ENCODE measurements at places on chromosomes 7 and 10.

DNA sequence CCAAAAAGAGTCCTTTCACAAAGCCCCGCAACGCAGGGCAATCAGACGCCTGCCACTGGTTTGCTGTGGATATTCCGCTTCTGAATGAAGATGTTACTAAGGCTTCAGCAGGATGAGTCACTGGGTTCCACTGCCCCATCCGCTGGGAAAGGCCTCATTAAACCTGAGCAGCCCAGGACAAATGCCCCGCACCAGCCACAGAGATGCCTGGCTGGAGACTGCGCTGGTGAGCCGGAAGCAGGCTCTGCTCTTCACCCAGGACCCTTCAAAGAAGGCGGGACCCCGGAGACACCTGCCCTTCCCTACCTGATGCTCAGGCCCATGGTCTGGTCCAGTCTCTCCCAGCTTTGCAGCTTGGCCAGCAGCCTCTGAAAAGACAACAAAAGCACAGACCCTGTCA is 19.8 kb downstream of the MAD1L1 start:
- DNase-seq, result no peak

DNA sequence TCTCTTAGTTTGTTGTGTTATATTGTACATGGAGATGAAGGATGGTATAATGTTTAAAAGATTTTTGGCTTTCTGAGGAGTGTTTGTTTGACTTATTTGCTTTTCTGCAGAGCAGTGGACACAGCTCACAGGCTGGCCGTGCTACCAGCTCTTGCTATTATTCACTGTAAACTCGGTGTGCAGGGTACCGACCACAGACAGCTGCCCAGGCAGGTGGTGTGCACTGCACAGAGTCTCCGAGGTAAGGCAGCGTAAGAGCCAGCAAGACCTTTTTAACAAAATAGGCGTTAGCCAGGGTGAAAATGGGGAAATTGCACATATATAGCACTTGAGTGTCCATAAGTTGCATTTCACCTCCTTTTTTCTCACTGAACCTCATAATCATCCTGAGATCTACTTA is 438.0 kb downstream of the CNTNAP2 start:
- DNase-seq, result no peak

GRCh38 chr7:100013328-100013676 is 2.1 kb upstream of the ZKSCAN1 start:
- no peak for DNase-seq

GRCh38 chr7:28169230-28169629 is 11.4 kb downstream of the JAZF1 start:
- no peak for DNase-seq

DNA sequence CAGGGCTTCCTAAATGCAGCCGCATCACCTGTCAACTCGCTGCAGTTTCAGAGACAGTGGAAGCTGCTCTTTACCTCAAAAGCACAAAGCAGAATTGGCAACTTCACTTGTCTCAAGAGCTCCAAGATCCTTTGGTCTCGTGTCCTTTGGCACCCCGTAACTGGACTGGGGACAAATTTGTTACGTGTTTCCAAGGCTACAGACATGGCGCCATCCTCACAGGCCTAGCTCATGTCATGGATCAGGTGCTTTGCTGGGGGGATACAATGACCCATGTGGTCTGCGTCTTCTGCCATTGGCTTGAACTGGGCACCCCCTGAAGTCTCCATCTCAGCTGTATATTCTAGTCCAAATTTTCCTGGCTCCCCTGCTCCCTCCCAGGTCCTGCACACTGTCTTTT is 48.6 kb downstream of the CHST3 start:
- DNase-seq, result no peak

DNA sequence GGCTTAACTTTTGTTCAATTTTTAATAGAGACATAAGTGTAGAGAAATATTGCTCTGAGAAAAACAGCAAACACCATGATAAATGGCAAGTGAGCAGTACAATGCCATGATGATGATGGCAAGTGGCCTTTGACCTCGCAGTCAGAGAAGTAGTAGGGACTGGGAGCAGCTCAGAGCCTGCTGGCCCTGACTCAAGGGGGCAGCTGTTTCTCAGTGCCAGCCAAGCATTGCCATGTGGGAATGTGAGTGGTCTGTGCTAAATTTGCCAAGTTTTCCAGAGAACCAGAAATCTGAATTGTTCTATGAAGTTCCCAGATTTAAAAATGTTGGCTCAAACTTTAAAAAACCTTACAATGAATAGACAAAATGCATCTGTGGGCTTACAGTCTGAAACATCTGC is 187.9 kb downstream of the BICC1 start:
- DNase-seq, result no peak

DNA sequence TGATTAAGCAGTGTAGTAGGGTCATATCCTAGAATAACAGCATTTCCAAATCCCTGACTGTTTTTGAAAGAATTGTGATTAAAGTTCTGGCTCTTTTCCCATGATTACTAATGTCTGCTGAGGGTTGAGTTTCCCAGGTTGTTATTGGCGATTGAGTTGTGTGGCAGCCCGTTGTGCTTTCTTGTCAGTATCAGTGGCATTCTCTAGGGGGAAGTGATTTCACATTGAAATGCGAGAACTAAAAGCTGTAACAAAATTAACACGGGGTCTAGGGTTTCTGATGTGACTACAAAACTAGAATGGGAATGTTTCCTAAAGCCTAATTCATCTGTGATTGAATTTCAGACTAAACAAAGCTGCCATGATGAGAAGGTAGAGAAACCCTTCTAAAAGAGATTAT is 349.4 kb downstream of the EXOC4 start:
- DNase-seq, result no peak

DNA sequence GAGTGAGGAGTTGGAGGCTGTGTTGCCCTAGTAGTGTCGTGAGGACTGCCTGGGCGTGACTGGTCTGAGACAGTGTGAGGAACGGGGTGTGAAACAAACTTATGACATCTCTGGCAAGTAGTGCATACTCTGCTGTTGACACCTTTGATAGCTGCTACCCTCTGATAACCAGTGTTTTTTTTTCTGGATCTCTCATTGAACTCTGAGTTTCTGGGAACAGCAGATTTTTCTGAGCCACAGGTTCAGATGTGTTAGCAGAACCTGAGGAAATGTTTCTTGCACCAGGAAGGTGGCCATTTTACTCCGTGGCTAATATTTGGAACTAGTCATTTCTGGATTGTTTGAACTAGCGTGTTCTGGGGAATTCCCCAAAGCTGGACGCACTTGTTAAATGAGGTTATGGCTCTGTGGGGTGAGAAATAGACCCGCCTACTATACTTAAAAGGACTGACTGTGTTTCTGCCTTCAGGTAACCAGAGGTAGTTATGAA is 52.9 kb downstream of the AUTS2 start:
- no peak for DNase-seq

DNA sequence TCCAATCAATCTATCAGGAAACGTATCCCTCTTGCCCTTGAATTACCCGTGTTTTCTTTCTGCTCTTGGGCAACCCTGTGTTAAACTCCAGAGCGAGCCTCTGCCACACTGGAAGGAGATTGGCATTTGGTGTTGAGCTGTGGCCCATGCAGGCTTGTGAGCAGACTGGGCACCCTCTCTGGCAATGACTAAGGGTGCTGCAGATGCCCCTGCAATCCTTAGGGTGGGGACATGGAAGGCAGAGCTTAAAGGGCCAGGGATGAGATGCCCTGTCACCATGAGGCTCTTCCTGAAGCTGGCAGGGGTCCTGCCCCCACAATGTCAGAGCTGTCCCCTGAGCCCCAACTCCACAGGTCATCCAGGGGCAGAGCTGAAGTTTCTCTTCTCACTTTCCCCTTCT is 19.5 kb upstream of the FAM180A start:
- DNase-seq, result no peak

DNA sequence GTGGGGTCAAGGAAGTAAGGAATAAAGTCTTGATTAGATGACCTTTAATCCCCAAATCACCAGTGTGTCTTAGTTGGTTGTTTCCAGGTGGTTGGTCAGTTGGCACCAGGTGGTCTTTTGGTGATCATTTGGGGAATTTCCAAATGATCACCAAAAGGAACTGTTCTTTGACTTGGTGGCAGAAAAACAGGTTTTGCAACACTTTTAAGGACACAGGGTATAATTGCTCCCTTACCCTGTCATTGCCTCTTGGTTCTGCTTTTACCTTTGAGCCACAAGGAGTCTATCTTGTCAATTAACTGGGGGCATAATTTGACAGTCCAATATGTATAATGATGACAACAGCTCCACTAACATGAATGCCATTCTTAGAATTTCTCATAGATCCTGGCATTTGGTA is 104.2 kb downstream of the ADK start:
- no peak for DNase-seq

- DNase-seq, result no peak
Measured at GRCh38 chr10:24215196-24215595, 6.3 kb downstream of the KIAA1217 start.

DNA sequence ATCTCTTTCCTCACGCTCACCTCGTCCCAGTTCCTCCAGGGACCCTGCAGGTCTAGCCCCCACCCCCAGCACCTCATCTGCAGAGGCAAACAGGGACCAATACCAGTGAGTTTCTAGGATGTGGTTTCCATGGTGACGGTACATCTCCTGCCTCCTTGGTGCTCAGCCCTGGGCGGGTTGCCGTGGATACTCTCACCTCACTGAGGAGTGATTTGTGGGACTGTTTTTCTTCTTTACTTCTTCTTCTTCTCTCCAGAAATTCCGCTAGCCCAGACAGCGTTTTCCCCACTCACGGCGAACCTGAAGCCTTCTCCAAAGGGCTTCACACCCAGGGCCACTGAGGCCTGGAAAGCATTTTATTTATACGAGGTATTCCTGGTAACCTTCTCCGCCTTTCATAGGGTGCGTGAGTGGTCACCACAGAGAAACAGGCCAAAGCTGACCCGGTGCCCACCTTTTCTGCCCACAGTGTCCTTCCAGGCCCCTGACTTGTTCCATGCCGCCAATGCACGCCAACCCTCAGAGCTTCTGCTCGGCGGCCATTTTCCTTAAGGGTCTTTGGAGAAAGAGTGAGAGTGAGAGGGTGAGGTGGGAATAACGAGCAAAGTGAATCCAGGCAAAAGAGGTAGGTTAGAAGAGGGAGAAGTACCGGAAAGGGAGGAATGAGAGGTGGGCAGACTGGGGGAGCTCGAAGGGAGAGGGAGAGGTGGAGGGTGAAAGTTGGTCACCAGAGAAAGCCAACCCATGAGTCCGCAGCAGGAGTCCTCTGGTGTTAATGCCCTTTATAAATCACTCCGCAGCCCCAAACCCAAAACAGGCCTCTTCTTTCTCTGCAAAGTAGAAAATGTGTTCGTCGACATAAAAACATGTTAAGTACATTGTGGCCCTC is 15.5 kb downstream of the FAM241B start:
- no peak for DNase-seq

GRCh38 chr7:16026253-16027020 is 340.0 kb upstream of the MEOX2 start:
- no peak for DNase-seq

DNA sequence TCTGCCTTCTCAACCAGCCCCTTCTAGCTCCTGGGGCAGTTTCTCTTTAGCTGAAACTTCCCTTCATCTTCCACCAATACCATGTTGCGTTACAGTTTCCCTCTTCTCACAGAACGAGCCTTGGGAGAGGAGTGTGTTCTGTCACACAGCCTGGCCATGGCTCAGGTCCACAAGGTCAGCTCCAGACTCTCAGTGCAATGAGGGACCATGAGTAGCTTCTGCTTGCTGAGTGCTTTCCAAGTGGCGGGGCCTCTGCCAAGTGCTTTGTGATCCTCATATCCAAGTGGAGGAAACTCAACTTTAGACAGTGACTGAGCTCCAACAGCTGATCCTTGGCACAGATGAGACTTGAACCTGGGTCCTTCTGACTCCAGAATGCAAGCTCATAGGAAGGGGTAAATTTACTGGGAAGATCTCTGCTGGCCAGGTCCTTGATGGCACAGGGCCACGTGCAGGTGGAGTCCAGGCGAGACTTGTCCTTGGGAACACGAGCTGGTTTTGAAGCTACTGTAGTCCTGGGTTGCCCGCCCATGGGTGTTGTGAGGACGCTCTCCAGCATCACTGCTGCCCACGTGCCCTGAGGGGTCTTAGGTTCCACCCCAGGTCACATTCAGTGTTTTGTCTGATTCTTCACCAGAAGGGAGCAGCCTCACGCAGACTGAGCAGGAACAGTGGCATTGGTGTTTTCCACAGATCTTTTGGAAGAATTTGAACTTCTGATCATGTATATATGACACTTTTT is 238.0 kb downstream of the EBF3 start:
- no peak for DNase-seq

GRCh38 chr7:49060743-49061142 is 136.4 kb downstream of the CDC14C start:
- DNase-seq, result no peak

- no peak for DNase-seq
Measured at GRCh38 chr7:1237704-1238255, 5.1 kb downstream of the UNCX start.

GRCh38 chr7:153188630-153189029 is 429.1 kb downstream of the ACTR3B start:
- DNase-seq, result no peak

GRCh38 chr7:95878677-95879076 is 106.3 kb downstream of the DYNC1I1 start:
- DNase-seq, result no peak

GRCh38 chr7:87420173-87420572 is 55.3 kb downstream of the ABCB4 start:
- DNase-seq, result no peak

DNA sequence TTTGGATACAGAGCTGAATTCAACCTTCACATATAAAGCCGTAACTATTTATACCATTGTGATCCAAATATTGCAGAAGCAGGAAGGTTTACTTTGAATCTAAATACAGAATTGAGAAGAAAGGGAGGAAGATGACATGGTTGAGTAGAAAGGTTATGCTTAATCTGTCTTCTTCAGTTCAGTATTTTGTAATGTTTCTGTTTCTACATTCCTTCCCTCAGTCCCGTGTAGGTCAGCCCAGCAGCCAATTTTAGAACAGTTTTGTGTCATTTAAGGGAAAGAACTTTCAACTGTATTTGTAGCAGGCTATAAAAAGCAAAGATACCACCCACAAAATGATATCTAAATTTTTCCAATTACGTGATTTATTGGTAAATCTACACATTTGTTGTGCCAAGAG is 97.4 kb downstream of the CPED1 start:
- DNase-seq, result no peak

DNA sequence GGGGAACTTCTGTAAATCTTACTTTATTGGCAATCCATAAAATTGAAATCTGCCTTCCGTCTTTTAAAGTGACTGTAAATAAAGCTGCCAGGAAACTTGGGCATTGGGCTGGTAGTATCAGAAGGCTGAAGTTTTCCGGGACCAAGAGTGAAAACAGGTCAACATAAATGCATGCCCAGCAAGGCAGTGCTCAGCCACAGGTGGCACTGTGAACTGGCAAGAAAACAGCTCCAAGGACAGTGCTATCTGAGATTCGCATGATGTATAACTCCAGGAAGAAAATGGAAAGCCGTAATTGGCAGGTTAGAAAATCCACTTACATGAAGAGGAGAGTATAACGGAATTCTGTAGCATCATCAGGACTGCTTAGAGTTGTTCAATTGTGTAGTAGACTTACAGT is 1.9 kb upstream of the INSYN2A start:
- DNase-seq, result no peak

DNA sequence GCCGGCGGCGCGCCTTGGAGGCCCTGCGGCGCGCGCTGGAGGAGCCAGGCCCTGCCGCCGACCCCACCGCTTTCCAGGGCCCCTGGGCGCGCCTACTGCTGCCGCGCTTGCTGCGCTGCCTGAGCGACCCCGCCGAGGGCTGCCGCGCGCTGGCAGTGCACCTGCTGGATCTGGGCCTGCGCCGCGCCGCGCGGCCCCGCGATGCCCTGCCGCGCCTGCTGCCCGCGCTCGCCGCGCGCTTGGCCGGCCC is 280 bp downstream of the DNAAF5 start:
- DNase-seq, result no peak

GRCh38 chr7:47884675-47885074 is 63.6 kb downstream of the PKD1L1 start:
- no peak for DNase-seq

All from activated CD4-positive, CD25-positive, alpha-beta regulatory T cell (primary cell).